GM03348 (cell line): ENCODE measurements at places on chromosomes 11 and 22.

GRCh38 chr22:40624770-40625169 lies 11.7 kb downstream of the MRTFA start:
- no peak for DNase-seq

DNA sequence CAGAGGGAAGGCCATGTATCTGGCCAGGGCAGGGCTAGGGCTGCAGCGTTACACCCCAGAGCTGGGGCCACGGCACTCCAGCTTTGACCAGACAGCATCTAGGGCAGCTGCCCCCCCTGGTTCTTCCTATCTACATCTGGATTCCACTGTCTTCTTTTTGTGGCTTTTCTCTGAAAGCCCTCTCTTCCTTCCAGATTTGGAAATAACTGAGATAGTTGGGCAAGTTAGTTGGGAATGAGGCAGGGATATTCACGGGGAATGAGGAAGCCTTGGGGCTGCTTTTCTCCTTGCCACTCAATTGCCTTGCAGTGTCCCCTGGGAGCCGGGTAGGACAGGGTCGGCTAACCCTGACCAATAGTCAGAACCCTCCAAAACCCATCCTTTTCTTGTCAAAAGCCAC lies 26.8 kb downstream of the CLMP start:
- no peak for DNase-seq

DNA sequence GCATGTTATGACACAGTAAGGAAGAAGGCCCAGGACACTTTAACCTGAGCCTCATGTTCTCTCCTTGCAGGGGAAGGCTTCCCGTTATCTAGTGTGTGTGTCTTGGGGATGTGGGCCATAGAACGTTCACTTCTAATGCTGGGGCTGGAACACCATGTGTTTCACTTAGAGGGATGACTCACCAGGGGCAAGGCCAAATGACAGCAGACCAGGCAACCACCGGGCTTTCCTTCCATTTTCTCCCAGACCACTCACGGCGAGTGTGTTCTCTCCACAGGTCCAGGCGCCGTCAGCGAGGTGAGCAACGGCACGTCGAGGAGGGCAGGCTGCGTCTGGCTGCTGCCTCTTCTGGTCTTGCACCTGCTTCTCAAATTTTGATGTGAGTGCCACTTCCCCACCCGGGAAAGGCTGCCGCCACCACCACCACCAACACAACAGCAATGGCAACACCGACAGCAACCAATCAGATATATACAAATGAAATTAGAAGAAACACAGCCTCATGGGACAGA lies 964.4 kb downstream of the NTM start:
- no peak for DNase-seq

DNA sequence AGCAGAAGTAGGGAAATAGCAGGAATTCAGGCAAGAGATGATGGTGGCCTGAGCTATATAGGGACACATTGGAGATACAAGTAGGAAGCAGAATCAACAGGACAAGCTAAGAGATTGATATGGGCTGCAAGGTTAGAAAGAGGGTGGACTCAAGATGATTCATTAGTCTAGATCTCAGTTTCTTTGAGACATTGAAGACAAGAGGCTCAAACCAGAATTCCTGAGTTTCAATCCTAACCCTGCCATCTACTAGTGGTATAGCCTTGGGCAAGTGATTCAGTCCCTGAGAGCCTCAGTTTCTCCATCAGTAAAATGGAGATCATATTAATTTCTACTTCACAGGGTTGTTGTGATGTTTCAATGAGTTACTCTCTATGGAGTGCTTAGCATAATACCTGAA lies 53.1 kb upstream of the NAV2 start:
- DNase-seq = no peak

- DNase-seq = no peak
These were observed 408.9 kb upstream of the ANO5 start for GRCh38 chr11:21783954-21784353.

DNA sequence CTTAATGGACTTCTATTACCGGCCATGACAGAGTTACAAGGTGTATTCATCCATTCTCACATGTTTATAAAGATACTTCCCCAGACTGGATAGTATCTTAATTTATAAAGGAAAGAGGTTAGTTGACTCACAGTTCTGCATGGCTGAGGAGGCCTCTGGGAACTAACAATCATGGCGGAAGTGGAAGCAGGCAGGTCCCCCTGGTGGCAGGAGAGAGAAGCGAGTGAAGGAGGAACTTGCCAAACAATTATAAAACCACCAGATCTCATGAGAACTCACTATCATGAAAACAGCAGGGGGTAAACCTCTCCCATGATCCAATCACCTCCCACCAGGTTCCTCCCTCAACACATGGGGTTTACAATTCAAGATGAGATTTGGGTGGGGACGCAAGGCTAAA lies 170.0 kb upstream of the PDGFD start:
- DNase-seq = no peak

GRCh38 chr22:36727927-36728488 lies 24.5 kb upstream of the CACNG2 start:
- DNase-seq = no peak

DNA sequence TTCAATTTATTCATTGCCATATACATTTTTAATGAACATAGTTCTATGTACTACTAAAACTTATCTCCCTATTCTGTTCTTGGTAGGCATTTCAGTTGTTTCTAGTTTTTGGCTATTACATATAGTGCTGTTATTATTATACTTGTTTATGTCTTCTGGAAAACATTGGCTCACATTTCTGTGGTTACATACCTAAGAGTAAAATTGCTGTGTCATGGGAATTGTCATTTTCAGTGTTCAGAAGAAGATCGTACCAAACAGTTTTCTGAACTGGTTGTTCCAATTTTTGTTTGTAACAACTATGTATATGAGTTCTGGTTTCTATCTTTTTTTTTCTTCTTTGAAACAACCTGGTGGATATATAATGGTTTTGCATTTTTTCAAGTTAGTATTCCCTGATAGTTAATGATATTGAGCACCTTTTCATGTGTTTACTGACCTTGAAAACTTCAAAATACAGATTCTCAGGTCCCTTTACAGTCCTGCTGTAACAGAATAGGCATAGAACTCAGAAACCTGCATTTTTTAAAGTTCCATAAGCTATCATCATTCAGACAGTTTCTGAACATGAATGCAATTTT lies 230.7 kb downstream of the JRKL start:
- DNase-seq = no peak

GRCh38 chr11:102293873-102294601 lies 23.2 kb upstream of the BIRC3 start:
- peak; percentile 70 for DNase-seq

- DNase-seq = peak; percentile 58
These were observed 9.4 kb downstream of the CDC45 start for GRCh38 chr22:19488884-19489843.

DNA sequence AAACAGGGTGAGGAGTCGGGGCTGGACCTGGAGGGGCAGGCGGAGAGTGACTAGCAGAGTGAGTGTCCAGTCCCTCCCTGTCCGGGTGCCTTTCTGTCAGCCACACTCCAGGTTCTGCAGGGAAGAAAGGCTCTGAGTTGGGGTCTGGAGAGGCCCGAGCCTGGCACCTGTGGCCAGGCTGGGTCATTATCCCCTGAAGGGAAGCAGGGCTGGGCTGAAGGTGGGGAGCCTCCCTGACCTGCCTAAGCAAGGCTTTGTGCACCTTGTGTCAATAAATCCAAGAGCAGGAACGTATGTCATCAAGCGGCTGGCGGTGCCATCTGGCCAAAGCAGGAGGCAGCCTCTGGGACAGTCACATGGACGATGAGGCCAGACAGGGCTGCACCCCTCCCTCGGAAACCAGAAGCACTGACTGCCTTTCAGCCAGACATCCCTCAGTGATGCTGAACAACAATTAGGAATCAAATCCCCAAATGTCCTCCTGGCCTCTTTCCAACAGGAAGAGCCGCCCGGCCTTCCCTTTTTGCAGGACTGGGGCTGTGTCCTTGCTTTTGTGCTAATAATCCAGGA lies 73.9 kb upstream of the FGF3 start:
- no peak for DNase-seq

DNA sequence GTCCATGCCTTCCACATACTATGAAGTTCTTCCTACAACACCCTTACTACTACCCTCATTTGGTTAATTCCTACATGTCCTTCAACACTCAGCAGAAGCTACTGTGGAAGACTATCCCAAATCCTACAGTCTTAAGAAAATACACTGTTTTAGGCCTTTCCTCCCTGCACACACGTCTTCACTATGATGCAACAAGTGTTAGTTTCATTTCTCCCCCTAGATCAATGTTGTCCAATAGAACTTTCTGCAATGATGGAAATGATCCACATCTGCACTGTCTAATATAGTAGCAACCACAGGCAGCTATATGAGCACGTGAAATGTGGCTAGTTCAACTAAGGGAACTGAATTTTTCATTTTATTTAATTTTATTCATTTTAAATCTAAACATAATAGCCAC lies 46.7 kb upstream of the CCDC34 start:
- no peak for DNase-seq

- DNase-seq = no peak
These were observed 4.5 kb downstream of the SLC22A6 start for GRCh38 chr11:62980133-62980760.

- no peak for DNase-seq
These were observed 40.4 kb upstream of the IGLL5 start for GRCh38 chr22:22847241-22847640.

DNA sequence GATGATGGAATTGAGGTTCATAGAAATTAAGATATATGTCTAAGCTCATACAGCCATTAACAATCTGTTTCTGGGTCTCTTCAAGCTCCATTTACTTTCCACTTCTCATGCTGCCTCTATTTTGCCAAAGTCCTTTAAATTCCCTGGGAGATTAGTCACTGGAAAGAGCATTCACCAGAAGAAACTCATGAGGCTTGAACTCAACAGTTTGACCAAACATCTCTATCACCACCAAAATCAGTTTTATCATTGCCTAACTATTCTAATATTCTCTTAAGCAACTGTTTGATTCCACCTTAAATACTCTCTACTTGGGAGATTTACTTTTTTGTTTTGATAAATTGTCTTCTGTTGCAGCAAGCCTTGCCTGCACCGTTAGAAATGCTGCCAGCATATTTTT lies 881.3 kb downstream of the KCNA4 start:
- DNase-seq = peak; percentile 55

DNA sequence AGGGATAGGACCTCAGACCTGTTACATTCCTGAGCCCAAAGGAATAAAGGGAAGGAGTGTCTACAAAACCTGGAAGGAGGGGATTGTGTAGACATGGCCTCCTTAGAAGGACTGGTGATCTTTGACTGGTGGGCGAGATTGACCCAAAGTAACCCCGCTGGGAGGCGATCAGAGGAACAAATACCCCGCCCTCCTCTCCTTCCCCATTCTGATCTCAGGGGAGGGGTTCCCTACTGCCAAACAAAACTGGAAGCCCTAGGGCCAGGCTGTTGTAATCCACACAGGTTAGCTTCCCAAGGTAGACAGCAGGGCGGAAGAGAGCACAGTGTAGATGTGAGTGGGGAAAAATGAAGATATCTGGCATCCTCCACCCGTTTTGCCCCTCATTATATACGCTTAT lies 24.7 kb downstream of the NCF4 start:
- DNase-seq = no peak

DNA sequence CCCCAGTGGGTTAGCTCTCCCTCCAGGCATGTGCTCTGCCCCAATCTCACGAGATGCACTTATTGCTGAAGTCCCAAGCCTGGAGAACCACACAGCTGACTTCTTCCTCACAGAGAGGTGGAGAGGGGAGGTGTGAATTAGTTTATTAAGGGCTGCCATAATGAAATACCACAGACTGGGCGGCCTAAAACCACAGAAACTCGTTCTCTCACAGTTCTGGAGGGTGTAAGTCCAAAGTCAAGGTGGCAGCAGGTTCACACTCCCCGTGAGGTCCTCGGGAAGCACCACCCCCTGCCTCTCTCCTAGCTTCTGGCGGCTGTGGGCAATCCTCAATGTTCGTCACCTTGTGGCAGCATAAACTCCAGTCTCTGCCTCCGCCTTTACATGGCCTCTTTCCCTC lies 39.3 kb downstream of the TECTA start:
- DNase-seq = no peak

GRCh38 chr11:11426226-11426952 lies 73.3 kb upstream of the CSNK2A3 start:
- DNase-seq = peak; percentile 20

DNA sequence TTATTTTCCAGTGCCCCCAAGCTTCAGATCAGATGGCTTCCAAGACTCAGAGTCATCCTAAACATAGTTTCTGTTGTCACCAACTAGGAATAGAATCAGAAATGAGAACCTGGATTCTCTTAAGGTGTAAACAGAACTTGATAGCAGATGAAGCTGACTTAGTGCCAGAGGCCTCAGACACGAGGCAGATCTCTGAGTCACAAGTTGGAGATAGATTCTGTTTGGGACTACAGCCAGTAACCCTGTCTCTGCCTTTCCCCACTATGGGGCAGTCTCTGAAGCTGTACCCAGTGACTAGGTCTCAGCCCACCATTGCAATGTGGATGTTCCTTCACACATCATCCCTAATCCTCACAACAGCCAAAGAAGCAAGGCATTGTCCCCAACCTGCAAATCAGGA lies 25.4 kb downstream of the NEU3 start:
- DNase-seq = peak; percentile 71

- DNase-seq = no peak
These were observed 15.0 kb upstream of the ESAM start for GRCh38 chr11:124776865-124777645.

GRCh38 chr11:70524096-70524922 lies 126.0 kb downstream of the CTTN start:
- no peak for DNase-seq

DNA sequence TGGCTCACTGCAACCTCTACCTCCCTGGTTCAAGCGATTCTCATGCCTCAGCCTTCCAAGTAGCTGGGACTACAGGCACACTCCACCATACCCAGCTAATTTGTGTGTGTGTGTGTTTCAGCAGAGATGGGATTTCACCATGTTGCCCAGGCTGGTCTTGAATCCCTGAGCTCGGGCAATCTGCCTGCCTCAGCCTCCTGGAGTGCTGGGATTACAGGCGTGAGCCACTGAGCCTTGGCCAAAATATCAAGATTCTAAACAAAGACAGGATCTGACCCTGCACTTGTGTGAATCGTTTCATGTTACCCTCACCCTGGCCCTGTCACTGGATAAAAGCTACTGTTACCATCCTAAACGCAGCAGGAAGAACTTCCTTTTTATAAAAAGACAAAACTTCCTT lies 15.6 kb upstream of the THY1 start:
- DNase-seq = no peak

- DNase-seq = no peak
These were observed at the start of gene OR5A2 for GRCh38 chr11:59426361-59427067. Gene OR5A2 (minus strand): TSS chr11:59426413. CDS start chr11:59422953, 3,460 bp downstream.

DNA sequence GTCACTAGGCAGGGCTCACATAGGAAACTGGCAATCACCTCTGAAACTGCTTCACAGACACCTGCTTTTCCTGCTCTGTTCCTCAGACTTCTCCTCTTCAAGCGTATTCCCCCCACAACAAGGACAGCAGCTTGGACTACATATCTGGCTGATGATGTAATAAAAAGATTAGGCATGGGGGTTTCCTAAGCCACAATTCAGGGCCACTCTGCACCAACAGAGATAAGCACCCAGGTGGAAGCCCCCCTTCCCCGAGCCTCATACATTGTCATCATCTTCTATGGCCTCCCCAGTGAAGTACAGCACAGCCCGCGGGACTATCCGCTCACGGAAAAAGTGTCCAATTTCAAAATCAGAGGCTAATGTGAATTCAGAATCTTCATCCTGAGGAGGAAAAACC lies 25.0 kb upstream of the PHLDA2 start:
- DNase-seq = no peak

- DNase-seq = no peak
These were observed 72.5 kb downstream of the SWAP70 start for GRCh38 chr11:9736365-9736764.

GRCh38 chr11:6682591-6682935 lies 577 bp downstream of the MRPL17 start:
- no peak for DNase-seq
